ENCODE measurements at places on chromosomes 6 and 20.

GRCh38 chr6:15400572-15401004, 154.7 kb downstream of the JARID2 start:
- no peak for DNase-seq

DNA sequence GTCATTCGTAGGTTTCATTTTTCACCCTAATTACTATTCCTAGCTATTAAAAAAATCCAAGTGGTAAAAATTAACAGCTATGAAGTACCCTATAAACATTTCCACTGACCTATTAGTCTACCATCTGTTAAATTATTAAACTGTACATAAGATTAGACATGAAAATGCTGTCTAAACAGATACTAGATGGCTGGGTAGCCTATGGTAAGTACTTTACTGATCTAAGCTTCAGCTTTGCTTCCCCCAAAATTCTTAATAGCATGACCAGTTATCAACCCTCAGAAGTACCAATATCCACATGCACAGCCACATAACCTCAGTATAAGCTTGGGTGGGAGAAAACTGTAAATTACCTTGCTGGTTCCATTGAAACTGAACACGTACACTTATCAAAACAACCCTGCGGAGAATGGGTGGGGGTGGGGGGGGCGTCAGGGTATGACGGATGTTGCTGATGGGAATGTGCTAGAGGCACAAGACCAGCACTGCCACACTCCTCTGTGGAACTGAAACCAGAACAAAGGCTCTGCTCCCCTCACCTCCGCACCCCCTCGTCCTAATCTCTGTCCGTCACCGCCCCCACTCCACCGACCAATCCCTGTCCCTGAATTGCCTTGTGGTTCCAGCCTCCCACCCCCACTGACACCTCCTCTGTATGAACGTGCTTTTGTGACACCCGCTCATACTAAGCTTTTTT, 45.3 kb downstream of the B4GALT5 start:
- no peak for DNase-seq

GRCh38 chr20:53944796-53945195, 125.6 kb downstream of the BCAS1 start:
- peak; percentile 0 for DNase-seq

- DNase-seq, result no peak
Observed at GRCh38 chr6:156313037-156313436, 464.1 kb upstream of the ARID1B start.

DNA sequence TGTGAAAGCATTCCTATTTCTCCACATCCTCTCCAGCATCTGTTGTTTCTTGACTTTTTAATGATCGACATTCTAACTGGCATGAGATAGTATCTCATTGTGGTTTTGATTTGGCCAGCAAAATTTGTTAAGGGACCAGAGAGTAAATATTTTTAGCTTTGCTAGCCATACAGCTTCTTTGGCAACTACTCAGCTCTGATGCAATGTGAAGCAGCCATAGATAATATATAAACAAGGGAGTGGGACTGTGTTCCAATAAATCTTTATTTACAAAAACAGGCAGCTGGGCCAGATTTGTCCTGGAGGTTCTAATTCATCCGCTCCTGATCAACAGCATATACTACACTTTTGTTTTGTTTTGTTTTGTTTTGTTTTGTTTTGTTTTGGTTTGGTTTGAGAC, 202.9 kb downstream of the ZNF217 start:
- DNase-seq, result no peak

DNA sequence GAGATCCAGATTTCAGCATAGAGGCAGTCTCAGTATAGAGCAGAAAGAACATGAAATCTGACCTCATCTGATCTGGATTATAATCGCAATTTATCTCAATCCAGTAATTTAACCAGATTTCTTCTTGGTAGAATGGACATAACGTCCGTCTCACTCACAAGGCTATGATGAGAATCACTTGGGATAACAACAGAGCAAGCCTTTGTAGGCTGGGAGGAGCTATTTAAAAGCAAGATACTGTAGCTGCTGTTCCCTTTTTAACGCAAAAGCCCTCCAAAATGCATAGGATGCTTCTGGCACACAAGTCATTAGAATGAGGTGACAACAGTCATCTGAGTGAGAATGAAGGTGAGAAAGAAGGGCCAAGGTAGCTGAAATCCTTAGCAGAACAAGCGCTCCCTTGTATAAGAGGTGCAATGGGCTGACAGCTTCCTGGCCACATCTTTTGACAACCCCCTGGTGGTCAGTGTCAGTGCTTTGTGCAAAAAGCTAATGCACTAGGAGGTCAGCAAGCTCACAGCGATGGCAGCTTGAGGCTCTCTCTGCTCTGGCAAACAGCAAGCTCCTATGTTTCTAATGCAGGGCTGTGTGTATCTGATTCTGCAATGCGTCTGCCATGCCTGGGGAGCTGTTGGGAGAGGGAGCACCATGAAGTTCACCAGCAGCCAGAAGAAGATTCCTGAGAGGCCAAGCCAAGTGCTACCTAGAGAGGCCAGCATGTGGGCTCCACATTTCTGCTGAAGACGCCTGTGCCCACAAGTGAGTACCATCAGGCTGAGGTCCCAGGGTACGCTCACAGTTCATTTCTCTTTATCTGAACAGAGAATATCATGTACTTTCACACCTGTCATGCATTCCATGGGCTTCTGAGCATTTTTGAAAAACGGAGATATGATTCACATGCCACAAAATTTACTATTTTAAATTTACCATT, 16.2 kb downstream of the METTL24 start:
- DNase-seq, result no peak

DNA sequence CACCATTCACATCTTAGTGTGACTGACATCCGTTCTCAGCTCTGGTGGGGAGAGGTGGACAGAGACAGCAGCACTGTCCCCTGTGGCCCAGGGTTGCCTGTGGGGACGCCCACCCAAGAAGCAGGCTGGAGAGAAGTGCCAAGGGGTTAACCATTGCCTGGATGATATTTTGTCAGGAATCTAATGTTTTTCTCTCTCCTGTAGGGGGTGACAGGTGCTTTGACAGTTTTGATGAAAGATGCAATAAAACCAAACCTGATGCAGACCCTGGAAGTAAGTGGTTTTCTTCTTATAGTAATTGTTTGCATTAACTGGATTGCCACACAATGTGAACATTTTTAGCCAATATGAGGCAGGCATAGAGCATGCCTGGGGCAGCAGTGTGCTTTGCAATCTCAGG, 99.3 kb downstream of the MTHFD1L start:
- DNase-seq, result no peak

DNA sequence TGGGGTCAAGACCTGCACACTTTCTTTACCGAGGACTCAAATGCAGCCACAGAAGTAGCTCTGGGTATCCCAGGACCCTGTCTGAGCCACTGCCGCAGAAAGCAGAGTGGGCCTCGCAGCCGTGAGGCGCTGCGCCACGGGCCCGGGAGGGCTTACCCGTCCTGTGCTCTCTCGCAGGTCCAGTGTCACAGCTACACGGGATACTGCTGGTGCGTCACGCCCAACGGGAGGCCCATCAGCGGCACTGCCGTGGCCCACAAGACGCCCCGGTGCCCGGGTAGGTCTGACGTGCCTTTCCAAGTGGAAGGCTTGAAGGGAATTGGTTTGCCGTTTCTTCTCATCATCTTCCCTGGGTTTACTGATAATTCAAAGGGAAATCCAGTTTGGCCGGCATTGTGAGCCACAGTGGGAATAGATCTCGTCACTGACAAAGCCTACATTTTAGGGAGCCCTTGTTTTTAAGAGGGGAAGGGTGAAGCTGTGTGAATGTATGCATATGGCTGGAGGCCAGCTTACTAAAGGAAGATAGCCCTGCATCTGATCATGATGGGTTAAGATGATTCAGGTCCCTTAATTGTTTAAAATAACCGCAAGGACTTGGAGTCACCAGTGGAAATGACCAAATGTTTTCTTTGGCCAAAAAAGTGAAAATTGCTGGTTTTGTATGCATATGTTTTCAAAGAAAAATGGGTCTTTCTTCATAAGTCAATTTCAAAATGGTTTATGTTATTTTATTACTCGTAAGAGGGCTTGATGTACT, 86.6 kb downstream of the SMOC2 start:
- no peak for DNase-seq

- no peak for DNase-seq
Observed at GRCh38 chr20:19934792-19935491, 82.2 kb upstream of the NAA20 start.

GRCh38 chr6:36547646-36548400, 544 bp upstream of the STK38 start:
- DNase-seq, result no peak

DNA sequence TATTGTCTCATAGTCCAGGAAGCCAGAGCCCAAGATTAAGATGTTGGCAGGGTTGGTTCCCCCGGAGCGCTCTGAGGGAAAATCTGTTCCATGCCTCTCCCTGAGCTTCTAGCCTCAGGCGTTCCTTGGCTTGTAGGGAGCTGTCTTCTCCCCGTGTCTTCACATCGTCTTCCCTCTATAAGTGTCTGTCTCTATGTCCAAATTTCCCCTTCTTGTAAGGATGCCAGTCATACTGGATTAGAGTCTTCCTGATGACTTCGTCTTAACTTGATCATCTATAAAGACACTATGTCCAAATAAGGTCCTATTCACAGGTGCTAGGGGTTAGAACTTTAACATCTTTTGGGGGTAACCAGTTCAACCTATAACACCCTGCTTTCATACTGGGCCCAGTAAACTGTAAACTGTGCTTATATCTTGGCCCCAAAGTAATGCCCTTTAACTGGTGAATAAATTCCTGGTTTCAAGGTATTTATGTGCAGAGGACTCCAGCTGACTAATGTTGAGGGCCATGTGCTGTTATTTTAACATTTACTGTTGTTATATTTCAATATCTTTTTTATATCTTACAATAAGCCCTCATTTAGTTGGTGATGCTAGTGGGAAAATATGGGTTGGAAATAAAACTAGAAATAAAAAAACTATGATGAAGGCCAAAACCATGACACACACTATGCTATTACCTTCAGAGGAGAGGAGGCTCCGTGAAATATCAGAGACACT, 101.7 kb upstream of the IYD start:
- no peak for DNase-seq

DNA sequence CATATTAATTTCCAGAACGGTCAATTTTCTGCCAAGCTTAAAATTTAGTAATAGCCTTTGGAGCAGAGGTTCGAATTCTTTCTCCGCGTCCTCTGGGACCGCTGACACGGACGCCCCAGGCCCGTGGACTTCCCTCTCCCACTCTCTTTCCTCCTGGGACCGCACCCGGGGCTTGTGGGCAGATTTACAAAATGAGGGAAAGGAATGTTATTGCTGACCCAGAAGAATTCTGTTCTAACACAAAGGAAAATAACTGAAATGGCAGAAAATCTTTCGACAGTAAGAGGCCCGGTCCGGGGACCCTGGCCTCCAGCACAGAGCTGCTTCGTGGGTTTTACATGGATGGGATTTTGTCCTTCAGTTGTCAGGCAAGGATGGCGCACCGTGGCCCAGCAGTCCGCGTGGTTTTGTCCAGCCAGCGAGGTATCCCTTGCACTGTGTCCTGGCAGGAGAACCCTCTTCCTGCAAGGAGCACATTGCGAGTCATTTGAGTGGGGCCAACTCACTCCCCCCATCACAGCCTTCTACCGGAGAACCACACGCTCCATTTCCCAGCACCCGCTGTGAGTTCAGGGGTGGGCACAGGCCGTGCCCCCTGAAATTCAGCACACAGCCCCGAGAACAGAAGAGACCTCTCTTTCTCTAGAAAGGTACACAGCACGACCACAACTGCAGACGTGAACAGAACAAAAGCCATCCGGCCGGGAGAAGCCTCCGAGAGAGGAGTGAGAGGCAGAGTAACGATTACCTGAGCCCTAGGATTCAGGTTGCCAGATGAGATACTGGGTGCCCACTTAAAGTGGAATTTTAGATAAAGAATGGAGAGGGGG, 106.0 kb upstream of the AFDN start:
- DNase-seq, result no peak

DNA sequence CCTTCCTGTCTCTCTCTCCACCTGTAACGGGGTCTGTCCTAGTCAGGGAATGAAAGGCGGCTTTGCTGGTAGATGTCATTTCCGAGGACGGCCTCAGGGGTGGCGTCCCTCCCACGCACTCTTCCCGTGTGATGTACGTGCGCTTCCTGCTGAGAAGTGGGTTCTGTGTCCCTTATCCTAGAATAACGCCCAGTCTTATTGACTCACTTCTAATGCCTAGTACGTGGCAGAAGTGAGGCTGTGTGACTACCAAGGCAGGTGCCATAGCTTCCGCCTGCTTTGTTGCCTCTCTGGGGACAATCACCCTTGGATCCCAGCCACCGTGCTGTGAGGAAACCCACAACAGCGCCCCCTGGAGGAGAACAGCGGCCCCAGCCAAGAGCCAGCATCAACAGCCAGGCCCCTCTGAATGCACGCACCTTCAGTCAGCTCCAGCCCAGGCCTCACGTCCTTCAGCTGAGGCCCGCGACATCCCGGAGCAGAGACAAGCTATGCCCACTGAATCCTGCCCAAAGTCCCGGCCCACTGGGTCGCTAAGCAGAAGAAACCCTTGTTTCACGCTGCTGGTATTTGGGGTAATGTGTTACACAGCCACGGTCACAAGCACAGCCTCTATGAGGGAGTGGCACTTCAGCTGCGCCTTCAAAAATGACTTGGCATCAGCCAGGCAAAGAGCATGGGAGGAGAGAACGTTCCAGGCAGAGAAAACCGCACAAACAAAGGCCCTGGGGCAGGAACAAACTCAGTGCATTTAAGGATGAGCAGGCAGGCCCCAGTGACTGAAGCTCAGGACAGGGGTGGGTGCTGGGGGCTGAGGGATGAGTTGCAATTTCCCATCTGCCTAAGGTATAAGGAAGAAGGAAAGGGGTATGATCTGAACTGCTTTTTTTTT, 224.2 kb downstream of the NFATC2 start:
- no peak for DNase-seq

DNA sequence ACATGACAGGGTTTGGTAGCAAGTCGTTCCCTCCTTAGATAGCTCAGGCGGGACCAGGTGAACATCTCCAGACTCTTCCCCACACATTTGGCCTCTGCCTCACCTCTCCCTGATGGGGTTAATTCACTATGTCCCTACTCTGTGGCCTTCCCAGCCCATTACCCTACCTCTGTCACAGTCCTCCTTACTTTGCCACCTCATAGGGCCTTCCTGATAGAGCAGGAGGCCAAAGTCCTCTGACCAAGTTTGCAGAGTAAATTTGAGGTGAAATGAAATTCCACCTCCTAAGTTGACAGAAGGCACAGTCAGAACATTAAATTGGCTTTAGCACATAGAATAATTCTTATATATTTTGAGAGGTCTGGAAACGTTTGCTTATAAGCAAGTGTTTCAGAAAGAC, 53.1 kb upstream of the ARMC2 start:
- no peak for DNase-seq

Measured in coronary artery (tissue), 2 donors.